ENCODE measurements at places on chromosomes 5 and 9.
A peak's percentile ranks its signal among the peaks of the same experiment; 100 is the strongest.

DNA sequence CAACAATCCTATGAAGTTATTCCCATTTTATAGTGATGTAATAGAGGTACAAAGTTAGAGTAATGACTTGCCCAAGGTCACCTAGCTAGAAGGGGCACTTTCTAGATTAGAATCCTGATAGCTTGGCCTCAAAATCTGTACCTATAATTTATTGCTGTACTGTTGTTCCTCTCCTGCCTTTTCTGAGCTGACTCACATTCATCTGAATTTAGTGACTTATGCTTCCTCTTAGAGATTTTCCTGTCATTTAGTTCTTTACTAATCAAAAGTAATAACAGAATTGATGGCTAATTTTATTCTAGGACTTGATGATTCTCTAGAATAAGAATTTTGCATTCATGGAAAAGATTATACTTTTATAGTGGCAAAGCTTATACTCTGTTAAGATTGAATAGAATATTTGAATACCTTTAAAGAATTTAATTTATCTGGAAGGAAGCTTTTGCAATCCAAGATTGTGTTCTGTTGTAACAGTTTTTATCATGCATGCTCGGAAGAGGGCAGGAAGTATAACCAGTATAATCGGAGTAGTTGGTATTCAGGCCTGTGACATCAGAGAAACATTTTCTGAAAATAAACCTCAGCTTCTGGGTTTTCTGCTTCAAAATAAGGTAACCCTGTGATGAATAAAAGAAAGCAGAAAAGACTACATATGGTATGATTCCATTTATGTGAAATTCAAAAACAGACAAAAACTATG is 21.3 kb downstream of the CYSTM1 start:
- no peak for DNase-seq

DNA sequence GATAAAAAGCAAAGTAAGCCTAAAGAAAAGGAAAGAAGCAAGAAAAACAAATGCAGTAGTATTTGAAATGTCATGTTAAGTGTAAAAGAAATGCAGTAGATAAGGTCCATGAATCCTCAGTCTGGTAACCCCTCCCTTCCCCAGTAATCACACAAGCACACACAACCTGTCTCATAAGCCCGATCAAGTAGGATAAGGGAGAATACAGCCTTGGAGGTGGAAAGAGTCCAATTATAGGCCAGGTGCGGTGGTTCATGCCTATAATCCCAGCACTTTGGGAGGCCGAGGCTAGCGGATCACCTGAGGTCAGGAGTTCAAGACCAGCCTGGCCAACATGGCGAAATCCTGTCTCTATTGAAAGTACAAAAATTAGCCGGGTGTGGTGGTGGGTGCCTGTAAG is 117.9 kb downstream of the GADD45G start:
- no peak for DNase-seq

GRCh38 chr5:59042201-59043055 is 459.6 kb downstream of the RAB3C start:
- DNase-seq = no peak

GRCh38 chr5:141586246-141586645 is 32.6 kb downstream of the DIAPH1 start:
- DNase-seq = no peak

GRCh38 chr9:27572918-27573633 is at the start of gene C9orf72:
Gene C9orf72, minus strand, starts transcription at chr9:27573481. Its CDS starts 6,361 bp downstream, at chr9:27567120.
- peak; percentile 74 for DNase-seq

DNA sequence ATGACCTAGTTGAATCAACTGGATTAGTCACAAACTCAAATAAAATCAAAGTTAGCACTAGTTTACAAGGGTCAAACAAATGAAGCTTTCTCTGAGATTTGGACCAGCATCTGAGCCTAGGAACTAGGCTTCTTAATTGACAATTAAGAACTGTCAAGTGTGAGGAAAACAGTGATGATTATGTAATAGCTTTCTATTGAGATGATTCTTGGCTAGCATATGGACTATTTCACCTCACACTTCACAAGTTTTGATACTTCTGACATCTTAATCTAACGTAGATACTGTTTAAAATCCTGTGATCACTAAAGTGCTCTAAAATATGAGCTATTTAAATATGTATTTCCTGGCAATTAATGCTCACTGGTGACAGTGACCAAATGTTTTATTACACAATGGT is 542.9 kb downstream of the EFNA5 start:
- DNase-seq = no peak

DNA sequence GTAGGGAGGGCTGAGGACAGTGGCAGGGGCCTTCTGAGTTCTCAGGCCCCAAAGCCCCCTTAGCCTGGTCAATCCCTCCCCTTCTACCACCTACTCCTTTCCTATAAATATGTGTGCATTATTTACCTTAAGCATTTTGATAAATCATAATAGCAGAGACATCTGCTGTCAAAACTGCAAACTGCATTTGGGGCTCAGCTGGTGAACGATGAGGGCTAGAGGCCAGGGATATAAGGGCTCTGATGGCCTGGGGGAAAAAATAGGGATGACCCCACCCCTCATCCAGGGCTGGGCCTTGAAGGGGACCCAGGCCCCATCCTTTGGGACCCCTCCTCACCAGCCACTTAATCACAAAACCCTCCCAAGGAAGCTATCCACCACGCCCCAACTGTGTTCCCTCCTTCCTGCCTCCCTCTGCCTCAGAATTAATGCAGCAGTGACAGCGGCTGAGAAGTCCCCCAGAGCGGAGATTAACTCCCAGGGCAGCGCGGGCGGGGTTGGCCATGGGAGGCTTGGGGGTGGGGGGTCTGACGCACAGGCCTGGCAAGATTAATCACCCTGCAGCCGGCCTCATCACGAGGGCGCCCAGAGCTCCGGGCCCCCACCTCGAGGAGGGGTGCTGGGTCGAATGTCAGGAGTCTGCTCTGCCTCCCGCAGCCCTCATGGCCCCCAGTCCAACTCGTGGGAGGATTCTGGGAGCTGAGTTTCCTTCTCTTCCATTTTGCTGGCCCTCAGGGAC is 42.1 kb downstream of the CXXC5 start:
- DNase-seq = no peak

GRCh38 chr9:135308821-135309762 is 170.5 kb upstream of the PPP1R26 start:
- DNase-seq = no peak

- no peak for DNase-seq
These were observed 607 bp upstream of the KLHL3 start for GRCh38 chr5:137736496-137736895.

DNA sequence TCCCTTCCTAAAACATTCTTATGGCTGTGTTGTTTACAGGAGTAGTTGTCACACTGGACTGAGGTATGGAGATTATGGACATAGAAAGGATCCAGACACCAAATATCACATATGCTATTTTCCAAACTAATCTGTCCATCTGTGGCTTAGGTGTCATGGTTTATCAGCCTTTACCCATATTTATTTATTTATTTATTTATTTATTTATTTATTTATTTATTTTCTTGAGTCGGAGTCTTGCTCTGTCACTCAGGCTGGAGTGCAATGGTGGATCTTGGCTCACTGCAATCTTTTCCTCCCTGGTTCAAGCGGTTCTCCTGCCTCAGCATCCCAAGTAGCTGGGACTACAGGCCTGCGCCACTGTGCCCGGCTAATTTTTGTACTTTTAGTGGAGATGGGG is 1103.1 kb downstream of the MAT2B start:
- no peak for DNase-seq

DNA sequence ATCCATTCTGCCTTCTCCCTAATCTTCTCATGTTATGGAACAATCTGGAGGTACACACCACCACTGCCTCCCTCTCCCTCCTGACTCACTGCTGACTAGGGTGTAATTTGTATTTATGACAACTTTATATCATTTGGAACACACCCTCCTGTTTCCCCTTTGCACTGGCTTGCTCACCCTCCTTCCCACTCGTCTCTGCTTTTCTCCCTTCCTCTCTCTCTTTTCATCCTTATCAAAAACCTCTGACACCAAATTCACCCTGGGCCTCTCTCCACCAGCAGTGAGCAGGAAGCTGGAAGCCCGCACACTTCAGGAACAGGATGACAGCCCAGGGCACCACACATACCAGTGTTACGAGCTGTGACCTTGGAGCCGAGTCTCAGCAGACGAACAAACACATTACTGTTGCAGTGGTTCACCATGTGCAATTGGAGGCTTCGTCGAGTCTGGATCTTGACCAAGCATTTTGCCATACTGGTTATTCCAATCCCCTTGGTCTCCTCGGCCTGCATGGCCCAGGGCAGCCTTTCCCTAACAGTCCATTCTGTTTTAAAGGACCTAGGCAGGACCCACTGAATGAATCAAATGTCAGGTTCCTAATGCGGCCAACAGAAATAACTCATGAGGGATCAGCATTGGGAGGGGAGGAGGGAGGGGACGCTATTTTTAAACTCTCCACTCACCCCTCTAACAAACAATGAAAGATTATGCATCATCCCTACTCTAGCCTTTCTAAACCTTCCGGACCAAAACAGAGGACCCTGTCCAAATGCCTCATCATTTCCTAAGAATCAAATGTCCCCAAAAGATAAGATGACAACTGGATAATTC is 203.9 kb upstream of the RASEF start:
- no peak for DNase-seq

DNA sequence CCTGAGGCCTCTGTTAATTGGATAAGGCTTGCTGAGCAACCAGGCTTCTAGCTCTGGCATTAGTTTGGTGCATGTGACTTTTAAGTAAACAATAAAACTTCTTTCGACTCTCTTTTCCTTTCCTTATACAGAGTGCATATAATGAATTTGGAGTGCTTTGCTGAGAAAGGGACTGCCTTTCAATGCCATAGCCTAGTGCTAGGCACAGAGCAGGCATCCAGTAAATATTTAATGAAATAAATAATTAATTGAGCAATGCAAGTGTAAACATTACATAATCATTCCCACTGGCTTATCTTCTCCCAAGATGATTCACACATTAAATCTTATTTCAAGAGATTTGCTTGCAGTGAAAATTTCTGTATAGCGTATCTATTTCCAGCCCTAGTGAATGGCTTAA is 74.1 kb downstream of the NMUR2 start:
- DNase-seq = no peak

DNA sequence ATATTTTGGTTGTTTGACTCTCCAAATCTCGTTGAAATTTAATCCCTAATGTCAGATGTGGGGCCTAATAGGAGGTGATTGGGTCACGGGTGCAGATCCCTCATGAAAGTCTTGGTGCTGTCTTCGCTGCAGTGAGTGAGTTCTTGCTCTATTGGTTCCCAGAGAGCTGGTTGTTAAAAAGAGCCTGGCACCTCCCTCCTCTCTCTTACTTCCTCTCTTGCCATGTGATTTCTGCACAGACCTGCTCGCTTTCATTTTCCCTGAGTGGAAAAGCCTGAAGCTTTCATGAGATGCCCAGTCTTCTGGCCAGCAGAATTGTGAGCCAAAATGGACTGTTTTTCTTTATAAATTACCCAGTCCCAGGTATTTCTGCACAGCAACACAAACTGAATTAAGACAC is 221.6 kb downstream of the MAT2B start:
- no peak for DNase-seq

- no peak for DNase-seq
These were observed 5.9 kb upstream of the LIX1 start for GRCh38 chr5:97148288-97148687.

GRCh38 chr5:120512068-120512467 is 48.0 kb downstream of the PRR16 start:
- no peak for DNase-seq

- no peak for DNase-seq
These were observed 2.2 kb upstream of the CEL start for GRCh38 chr9:133059623-133060022.
